ENCODE measurements at places on chromosomes 2 and 18.

DNA sequence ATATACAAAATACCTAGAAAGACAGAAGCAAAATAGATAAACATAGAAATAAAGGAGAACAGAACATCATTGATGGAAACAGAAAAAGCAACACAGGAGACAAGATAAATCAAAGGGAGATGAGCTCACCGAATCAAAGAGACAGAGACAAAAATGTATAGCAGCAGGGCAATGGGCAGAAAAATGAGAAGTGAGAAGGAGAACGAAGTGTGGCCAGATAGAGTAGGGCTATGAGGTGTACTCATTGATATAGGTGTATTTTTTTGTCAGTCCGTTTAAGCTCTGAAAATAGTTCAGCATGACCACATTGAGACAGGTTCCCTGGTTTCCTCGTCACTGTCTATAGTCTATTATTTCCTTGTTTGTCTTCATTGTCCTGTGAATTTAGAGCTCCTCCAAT lies 55.1 kb downstream of the SP100 start:
- H3K27ac ChIP-seq = no peak overlapping the region
- H3K36me3 ChIP-seq = peaks cover 8% of the 10 kb centered on the region
- H3K4me1 ChIP-seq = peaks cover 6% of the 10 kb centered on the region
- DNase-seq = no peak
- no peak overlapping the region for H3K4me3 ChIP-seq

- no peak overlapping the region for H3K27ac ChIP-seq
- no peak overlapping the region for H3K4me3 ChIP-seq
- no peaks in the 10 kb centered on the region for H3K36me3 ChIP-seq
- no peak for DNase-seq
These were observed 88.4 kb downstream of the EHD3 start for GRCh38 chr2:31322371-31322770.

DNA sequence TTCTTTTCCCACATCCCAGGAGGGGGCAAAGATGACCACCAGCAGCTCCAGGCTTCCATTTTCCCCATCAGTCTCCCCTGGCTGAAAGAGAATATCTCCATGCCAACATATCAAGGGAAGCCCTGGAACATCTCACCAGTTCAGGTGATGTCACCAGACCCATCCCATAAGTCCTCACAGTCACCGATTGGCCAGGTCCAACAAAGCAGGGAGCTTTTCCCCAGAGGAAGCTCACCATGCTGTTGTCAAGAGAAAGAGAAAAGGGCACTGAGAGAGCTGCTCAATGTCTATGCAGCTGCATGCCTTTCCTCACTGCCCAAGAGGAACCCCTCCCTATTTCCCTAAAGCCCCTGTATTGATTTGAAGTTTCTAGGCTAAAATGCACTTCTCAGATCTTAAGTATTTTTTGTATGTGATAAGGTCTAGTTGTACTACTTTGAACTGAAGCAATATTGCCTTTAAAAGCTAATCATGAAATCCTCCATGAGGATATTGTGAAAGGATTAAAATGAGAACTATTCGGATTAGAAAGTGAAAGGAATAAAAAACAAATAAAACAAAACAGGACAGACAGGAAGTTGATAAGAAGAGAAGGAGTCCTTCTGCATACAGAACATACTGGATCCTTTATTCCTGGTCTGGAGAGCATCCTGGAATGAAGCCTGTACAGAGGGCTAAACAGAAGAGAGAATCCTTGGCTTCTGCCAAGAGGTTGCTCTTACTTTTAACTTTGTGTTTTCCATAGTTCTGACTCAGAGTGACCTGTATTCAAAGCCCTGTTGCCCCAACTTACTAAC lies 45.2 kb upstream of the CTIF start:
- H3K4me1 ChIP-seq = no peaks in the 10 kb centered on the region
- H3K27me3 ChIP-seq = no peaks in the 10 kb centered on the region
- no peak overlapping the region for H3K27ac ChIP-seq
- no peak for DNase-seq

GRCh38 chr2:152200565-152201465 lies 25.3 kb upstream of the STAM2 start:
- no peak for DNase-seq
- H3K4me1 ChIP-seq = no peaks in the 10 kb centered on the region
- no peak overlapping the region for H3K27ac ChIP-seq
- no peaks in the 10 kb centered on the region for H3K27me3 ChIP-seq
- H3K36me3 ChIP-seq = no peaks in the 10 kb centered on the region

GRCh38 chr18:3380384-3380961 lies 69.5 kb upstream of the TGIF1 start:
- no peaks in the 10 kb centered on the region for H3K27me3 ChIP-seq
- H3K36me3 ChIP-seq = no peaks in the 10 kb centered on the region
- H3K27ac ChIP-seq = no peak overlapping the region
